Heart left ventricle (tissue), 16 donors: ENCODE measurements at places on chromosomes 1 and 21. TPM values are rescaled to one million over a fixed set of nuclear protein-coding genes. Genes with fewer than 3 reads are reported as not detected.

- DNase-seq, result no peak
Observed at GRCh38 chr1:179137617-179138255, 55.9 kb downstream of the TOR3A start.

DNA sequence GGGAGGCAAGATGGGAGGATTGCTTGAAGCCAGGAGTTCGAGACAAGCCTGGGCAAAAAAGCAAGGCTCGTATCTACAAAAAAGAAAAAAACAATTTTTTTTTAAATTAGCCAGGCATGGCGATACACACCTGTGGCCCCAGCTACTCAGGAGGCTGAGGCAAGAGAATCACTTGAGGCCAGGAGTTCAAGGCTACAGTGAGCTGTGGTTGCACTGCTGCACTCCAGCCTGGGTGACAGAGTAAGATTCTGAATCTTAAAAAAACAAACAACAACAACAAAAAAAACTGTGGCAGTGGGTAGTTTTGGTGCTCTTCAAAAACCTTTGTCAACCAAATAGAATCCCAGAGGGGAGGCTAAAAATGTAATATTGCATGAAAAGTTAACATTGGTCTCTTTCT is 734 bp downstream of the PTPN22 start:
- no peak for DNase-seq

DNA sequence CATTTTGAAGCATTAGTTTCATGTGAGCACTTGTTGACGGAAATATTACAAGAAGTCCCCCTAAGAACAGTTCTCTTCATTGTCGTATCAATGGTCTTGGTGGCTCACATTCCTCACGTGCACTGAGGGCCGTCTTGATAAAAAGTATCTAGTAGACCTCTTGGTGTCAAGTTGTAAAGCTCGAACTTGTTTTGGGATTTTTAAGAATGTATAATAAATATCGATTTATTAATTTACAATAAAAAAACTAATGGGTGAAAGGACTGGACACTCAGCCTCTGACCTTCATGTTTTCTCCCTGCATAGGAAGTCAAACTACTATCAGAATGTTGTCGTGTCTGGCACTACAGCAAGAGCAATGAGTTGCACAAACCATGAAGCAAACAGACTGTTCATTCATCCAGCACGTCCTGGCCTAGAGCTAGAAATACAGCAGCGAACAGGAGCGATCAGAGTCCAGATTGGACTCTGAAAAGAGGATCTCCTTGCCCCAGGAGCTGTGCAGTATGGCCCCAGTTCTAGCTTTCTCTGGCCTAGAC is 319.2 kb downstream of the SMYD3 start:
- no peak for DNase-seq

- no peak for DNase-seq
Observed at GRCh38 chr21:29640080-29640508, 299.7 kb downstream of the GRIK1 start.

GRCh38 chr1:183195142-183195574 is 9.1 kb downstream of the LAMC2 start:
- no peak for DNase-seq

DNA sequence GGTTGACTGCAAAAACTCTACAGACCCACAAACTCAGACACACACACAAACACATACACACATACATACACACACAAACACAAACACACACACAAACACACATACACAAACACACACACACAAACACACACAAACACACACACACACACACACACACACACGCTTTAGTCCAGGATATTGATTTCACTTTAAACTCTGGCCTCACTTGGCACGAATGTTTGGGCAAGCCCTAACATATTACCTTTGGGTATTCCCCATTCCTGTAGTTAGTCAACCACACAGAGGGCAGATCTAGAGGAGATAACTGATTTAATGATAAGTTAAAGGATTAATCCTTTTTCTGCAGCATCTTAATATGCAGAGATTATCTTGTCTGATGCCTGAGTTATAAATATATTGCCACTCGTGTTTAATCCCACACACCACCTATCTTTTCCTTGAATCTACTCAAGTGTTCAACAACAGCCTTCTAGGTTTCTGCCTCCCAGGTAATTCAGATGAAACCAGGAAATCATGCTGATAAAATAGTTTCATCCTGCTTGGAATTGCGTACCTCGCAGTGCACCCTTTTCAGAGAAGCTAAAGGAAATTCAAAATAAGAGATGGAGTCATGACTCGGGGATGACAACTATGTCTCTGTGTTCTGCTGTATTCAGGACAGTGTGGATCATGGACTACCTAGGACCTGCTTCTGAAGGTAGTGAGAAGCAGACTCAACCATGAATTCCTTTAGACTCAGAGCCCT is 14.5 kb upstream of the RUNX1 start:
- DNase-seq, result no peak

- no peak for DNase-seq
Observed at GRCh38 chr21:41799763-41800162, 32.9 kb upstream of the RIPK4 start.

GRCh38 chr1:1024771-1025699 is 5.1 kb downstream of the AGRN start:
- no peak for DNase-seq

DNA sequence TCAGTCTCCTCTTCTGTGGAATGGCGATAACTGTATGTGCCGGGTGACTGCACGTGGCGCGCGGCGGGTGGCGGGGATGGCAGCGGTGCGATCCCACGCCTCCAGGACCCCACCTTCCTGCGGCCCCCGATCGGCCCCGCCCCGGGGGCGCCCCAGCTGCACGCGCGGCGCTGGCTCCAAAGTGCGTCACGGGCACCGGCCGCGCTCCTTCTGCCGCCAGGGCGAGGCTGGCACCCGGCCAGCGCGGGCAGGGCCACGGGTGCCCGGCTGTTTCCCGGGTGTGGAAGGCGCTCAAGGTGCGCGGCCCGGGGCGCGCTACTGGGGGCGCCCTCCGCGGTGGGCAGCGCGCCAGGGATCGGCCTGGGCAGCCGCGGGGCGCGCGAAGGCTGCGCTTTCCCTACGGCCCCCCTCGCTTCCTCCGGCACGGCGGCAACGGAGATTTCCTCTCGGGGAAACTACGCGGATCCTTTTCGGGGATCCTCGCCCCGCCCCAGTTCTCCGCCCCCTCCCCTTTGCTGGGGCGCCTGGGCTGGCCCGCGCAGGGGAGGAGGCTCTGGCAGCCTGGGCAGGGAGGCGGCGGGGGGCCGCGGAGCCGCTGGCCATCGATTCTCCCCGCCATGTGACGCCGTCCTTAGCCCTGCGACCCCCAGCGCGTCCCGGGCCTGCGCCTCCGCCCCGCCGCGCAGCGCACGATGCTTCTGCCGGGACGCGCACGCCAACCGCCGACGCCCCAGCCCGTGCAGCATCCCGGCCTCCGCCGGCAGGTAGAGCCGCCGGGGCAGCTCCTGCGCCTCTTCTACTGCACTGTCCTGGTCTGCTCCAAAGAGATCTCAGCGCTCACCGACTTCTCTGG is at the start of gene EVA1C:
Gene EVA1C (plus strand): TSS at position 545 of the 853 bp plus-strand sequence. CDS start 148 bp downstream, at position 693.
- DNase-seq, result peak; percentile 77

DNA sequence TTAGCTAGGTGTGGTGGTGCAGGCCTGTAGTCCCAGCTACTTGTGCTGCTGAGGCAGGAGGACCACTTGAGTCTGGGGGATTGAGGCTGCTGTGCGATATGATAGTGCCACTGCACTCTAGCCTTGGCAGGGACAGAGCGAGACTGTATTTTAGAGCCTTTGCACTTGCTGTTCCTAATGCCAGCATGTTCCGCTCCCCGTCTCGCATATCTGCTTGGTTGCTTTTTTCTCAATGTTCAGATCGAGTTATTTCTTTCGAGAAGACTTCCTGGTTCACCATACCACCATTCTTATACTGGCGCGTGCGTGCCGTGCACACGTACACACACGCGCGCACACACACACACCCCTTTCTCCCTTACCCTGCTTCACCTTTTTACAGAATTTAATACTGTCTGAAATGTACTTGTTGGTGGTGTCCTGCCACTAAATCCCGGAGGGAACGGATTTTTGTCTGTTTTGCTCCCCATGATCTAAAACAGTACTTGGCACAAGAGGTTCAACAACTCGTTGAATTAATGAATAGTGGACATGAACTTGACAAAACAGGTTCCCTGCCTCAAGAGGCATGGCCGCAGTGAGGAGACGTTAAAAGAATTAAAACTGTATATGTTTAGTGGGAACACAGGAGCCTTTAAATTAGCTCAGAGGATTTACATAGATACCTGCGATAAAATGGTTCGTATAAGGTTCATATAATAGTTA is 1.1 kb upstream of the RPRD2 start:
- no peak for DNase-seq

DNA sequence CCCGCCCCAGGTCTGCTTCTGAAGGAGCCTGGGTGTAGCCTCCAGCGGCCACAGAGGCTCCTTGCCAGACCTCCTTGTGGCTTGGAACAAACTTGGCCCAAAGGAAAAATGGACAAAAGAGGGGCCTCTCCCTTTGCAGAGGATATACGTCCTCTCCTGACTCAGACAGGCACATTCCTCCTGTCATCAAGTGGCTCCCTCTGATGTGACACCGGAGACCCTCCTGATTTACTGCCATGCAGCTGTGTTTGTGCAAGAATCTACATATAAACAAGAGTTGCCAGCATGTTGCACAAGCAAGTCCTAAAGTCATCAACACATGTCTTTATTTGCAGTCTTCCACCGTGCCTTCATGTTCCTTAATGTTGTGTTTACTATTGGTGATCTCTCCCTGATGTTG is 54.1 kb upstream of the F3 start:
- DNase-seq, result no peak

DNA sequence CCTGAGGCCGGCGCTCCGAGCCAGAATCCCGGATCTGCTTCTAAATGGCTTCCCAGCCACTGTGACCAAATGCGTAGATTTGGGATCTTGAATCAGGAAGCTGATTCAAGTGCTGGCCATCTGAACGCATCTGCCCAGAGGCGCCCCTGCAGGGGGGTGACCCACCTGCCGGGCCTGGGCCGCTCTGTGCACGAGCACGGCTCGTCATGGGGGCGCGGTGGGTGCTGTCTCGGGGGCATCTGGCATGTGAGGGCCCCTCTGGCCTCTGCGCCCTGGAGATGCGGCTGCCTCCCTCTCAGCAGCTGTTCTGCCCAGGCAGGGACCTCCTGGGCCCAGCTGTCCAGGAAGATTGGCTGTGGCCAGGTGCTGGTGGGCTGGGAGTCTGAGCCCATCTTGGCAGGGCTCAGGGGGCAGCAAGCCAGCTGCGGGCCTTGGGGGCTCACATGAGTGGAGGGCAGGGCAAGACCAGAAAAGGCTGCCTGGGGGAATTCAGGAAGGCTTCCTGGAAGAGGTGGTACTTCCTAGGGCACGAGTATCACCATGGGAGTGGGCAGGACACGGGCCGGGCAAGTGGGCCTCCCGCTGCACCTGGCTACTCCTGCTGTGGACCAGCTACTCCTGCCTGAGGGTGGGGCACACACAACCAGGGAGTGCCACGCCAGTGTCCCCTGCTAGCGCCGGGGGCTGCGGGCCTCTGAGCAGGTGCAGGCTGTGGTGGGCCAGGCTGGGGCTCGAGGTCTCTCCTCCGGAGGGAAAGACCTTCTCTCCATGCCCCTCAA is 25.1 kb downstream of the PLCH2 start:
- DNase-seq, result no peak

GRCh38 chr1:40582116-40582515 is 50.7 kb downstream of the ZNF684 start:
- DNase-seq, result no peak

- no peak for DNase-seq
Observed at GRCh38 chr1:116545359-116545705, 25.5 kb downstream of the CD58 start.

GRCh38 chr1:175137369-175137768 is 55.2 kb downstream of the KIAA0040 start:
- no peak for DNase-seq

- DNase-seq, result no peak
Observed at GRCh38 chr1:58288624-58289142, 257.8 kb downstream of the OMA1 start.

- no peak for DNase-seq
Observed at GRCh38 chr21:29248124-29248523, 50.6 kb upstream of the BACH1 start.

GRCh38 chr1:109482791-109483671 is 674 bp upstream of the ATXN7L2 start:
- DNase-seq, result peak; percentile 73

- DNase-seq, result no peak
Observed at GRCh38 chr1:63668298-63668697, 75.1 kb downstream of the PGM1 start.

GRCh38 chr1:207093944-207094343 is 5.3 kb downstream of the C4BPB start:
- no peak for DNase-seq

DNA sequence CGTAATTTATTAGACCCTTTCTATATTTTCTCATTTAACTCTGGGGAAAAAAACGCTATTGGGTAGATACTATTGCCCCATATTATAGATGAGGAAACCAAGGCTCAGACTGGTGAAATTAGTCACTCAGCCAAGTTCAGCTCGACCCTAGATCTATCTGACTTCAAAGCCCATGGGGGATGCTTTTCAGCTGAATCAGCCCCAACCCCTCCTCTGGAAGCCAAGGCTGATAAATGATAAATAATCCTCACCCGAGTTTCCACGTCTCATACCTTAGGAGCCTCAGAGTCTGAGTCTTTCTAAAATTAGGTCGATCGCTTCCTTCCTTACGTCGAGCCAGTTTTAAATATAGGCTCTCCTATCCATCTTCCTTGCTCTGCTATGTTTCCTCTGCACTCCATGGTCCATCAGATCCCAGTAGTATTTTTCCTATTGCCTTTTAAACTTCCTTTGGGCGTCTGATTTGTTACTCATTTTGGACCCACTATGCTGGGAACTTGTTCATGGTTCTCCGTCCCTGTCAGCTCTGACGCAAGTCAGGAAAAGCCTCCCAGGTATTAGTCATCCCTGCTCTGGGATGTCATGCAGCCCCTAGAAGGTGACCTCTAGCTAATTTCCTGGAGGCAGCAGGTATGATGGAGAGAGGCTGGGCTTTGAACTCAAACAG is 122.8 kb downstream of the PLPP3 start:
- no peak for DNase-seq

- no peak for DNase-seq
Observed at GRCh38 chr1:244084763-244085162, 33.7 kb downstream of the ZBTB18 start.

DNA sequence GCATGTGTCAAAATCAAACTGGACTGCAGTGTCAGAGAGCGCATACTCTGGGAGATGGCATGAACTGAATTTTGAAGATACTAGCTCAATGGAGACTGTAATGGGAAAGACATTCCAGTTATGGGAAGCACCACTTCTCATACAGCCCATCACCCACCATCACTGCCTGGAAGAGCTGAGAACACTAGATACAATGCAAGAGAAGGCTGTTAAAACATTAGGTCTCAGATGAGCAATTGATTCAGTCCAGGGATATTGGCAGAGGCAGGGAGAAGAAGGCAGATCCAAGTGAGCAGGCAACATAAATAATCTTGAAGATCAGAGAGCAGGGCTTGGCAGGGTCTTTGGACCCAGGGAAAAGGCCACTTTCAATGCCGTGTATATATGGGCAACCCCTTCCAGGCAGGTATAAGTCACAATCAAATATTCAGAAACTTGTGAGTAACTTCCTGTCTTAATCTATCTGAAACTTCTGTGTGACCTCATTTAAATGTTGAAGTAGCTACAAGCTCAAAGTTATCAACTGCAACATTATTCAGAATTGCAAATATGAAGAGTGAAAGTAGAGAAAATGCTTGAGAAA is 290.3 kb upstream of the SGIP1 start:
- DNase-seq, result no peak

Gene TRAF5
- 1.6 TPM for total RNA-seq

Gene LEFTY1
- total RNA-seq, result not detected

Gene JAM2
- total RNA-seq, result 28.5 TPM

Gene ANGPTL3
- not detected for total RNA-seq

Gene MASP2
- not detected for total RNA-seq

Gene C2CD2
- 3.8 TPM for total RNA-seq

Gene GPR161
- 1.6 TPM for total RNA-seq

Gene CELA3A
- 2.9 TPM for total RNA-seq

Gene PADI1
- not detected for total RNA-seq

Gene CRYBG2
- total RNA-seq, result not detected

Gene FMOD
- 21.9 TPM for total RNA-seq

Gene SPATA6
- total RNA-seq, result 7.2 TPM
